ENCODE measurements at places on chromosomes 3 and 15.

GRCh38 chr15:21269121-21269520, 171.2 kb downstream of the POTEB3 start:
- no peak for DNase-seq

GRCh38 chr15:77119446-77119845, 48.5 kb upstream of the TSPAN3 start:
- DNase-seq = no peak

- no peak for DNase-seq
Measured at GRCh38 chr3:11807686-11808085, 39.0 kb downstream of the TAMM41 start.

GRCh38 chr15:65189102-65189740, 4.1 kb upstream of the CLPX start:
- DNase-seq = no peak

DNA sequence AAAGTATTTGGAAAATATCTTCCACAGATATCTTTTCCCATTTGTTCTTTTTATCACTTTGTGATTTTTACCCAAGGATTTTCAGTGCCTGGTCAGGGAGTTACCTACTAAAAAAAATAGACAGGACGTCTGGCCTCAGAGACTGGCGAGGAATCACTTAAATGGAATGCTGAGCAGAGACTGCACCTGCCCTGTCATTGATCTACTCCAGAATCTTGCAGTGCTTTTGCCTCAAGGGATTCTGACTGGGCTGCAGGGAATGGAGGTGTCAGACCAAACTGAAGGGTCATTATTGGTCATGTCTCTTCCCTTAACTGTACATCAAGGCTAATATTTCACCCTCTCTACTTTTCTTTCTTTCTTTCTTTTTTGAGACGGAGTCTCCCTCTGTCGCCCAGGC, 12.1 kb upstream of the RYR3 start:
- DNase-seq = no peak

- DNase-seq = no peak
Measured at GRCh38 chr3:39128951-39129350, 21.5 kb downstream of the TTC21A start.

DNA sequence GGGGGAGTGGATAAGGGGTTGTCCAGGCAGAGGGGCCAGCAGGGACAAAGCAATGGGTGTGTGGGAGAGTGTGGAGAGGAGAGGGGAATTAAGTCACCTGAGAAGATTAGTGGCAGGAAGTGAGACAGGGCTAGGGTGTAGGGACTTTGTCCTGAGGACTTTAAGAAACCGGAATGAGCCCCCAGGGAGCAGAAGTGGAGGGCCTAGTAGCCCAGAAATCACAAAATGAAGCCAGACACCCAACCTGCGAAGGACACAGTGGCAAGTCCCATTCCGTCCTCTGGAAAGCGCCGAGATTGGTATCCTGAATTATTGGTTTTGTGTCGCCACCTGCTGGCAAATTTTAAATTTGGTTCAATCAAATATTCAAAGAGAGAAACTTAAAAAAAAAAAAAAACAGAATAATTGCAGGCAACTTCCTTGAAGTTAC, 78.0 kb upstream of the SLC25A36 start:
- no peak for DNase-seq

Measured in activated gamma-delta T cell treated with anti-CD3 and anti-CD28 coated beads, Interleukin-2, amount 50 U/mL, for 16 hours (primary cell).